CD4-positive, alpha-beta T cell treated with Interleukin-21 for 1 hour (primary cell): ENCODE measurements at places on chromosomes 7 and 10.

- DNase-seq, result no peak
Measured at GRCh38 chr7:81339946-81340345, 421.1 kb upstream of the SEMA3C start.

GRCh38 chr7:1745018-1745532 is 75.0 kb downstream of the ELFN1 start:
- no peak for DNase-seq

- peak; percentile 38 for DNase-seq
Measured at GRCh38 chr10:110013630-110014293, 6.0 kb downstream of the ADD3 start.

DNA sequence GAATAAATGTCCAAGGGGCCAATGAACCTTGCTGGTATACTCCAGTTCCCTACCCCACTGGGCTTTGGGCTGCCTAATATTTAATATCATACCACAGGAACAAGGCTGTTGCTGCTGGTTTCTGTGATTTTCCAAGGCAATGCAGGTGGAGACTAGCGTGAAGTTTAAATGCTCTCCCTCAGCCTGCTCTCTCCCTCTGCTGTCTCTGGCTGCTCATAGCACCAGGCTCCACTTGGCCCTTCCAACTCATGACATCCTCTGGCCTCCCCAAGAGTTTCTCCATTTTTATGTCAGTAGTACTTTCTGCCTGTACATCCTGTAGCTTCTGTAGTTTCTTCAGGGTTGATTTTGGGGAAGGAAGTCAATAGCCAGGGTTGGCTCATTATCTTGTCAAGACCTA is 103.5 kb downstream of the LHFPL3 start:
- DNase-seq, result no peak

DNA sequence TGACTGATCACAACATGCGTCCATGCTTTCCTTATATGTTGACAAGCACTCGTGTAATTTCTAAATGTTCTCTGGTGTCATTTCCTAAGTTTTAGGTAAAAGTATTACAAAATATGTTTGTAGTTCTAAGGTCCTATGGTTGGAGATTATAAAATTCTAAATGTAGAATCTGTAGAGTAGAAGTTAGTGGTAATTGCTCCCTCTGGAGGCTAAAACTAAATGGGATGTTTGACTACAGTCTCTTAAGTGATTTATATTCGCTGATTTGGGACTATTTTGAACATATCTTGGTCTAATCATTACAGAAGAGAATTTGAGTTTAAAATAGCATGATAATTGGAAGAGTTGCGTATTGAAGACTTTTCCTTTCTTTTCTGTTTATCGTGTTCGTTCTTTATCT is 74.1 kb downstream of the ZMYND11 start:
- no peak for DNase-seq

- DNase-seq, result no peak
Measured at GRCh38 chr7:124907490-124907889, 22.1 kb downstream of the POT1 start.

GRCh38 chr10:48656914-48657305 is 27.8 kb upstream of the WDFY4 start:
- DNase-seq, result no peak

DNA sequence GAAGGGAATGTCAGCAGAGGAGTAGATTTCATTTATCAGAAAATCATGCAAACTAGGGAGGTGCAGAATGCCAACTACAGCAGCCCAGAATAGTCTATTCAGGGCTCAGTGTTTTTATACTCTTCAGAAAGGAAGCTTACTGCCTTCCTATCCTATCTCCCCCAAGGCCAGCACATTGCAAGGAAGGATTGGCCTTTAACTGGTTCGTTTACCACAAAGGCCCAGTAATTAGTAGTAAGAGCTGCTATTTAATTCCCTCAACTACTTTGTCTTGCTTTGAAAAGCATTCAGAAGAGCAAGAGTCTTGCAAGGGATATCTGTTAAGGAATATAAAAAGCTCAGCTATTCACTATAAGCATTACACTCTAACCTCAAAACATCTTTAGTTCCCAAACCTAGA is 86.4 kb upstream of the RNF148 start:
- no peak for DNase-seq

DNA sequence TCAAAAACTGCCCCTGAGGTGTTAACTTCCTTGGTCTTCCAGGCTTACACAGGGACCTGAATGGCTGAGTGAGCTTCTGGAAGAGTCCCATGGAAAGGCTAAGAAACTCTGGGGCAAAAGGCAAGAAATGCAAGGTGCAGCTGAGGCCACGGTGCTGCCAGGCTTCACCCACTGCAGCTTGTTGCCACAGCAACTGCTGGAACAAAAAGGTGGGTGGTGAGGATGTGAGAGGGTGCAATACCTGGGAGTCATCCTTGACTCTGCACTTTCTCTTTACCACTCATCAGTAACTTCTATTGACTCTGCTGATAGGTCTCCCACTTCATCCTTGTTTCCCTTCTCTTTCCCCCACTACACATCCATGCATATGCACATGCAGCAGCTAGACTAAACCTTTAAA is 258.6 kb downstream of the BMPER start:
- no peak for DNase-seq

GRCh38 chr7:49639808-49640207 is 133.6 kb upstream of the VWC2 start:
- no peak for DNase-seq

DNA sequence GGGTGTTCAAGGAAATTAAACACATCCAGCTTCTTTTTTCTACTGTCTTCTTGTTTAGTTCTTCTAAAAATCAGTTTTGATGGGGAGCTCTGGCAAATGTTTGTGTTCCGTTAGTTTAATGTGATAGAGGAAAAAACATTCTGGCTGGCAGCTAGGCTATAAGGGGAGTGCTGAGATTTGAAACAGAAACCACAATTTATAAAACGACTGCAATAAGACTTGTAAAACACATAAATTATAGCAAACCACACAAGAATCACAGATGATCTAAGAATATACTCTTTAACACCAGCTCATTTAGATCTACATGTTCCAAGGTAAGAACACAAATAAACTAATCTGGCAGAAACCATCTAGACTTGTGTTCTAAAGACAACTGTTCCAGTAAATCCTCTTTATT is 425.5 kb downstream of the CNTNAP2 start:
- DNase-seq, result no peak

DNA sequence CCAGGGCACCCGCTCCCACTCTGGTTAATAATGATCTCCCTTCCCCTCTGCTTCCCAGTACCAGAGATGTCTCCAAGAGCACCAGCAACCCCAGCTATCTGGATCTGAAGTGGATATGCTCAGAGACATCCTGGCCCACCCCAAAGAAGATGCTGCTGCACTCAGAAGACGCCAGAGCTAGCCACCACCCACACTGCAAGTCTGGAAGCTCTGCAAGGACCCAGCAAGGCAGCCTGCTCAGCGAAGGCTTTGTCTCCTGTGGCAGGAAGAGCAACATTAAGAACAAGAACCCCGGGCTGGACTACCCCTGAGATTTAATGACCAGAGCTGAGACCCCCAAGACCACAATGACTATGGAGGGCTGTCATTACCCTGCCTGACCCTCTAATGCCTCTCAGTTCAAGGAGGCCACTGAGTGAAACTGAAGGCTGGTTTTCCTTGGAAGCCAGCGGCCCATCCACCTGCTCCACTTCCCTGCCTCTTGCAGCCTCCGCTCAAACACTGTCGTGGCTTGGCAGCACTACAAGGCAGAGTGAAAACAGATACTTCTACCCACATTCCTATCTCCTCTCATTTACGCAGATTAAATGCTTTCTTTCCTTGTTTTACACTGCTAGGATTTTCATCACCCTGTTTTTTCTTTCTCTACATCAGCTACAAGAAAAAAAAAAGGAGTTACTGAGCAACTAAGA is 202.2 kb downstream of the SNX10 start:
- no peak for DNase-seq

DNA sequence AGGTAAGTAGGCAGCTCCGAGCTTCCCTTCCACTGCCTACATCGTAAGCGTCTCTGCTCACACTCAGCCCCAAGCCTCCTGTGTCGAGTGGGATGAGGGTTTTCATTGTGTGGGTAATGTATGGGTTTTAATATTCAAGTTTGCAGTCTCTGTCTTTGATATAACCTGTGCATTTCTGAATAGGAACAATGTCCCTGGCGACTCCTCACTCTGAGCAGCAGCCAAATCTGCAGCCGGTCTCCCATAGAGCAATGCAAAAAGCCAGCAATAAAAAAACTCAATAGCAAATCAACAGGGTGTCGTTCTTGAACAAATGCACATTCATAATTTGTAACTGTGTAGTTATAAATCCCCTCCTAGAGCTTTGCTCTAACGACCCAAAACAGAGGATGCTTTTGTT is 33.4 kb downstream of the PPP1R17 start:
- no peak for DNase-seq

- no peak for DNase-seq
Measured at GRCh38 chr7:21642422-21642821, 99.6 kb downstream of the DNAH11 start.

DNA sequence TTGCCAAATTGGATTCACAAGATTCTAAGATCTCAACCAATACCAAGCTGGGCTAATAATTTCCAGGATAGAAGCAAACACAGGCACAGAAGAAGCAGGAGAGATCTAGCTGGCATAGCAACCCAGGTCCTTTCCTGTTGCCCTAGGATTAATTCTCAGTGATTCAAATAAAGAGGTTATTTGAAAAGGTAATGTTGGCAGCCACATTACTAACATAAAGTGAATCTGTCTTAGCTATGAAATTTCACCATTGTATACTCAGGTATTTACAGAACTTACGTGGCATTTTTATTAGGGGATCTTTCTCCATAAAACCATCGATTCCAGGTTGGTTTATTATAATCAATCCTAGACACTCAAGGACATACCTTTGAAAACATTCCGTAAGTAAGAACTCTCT is 379.3 kb upstream of the POM121L12 start:
- DNase-seq, result no peak

DNA sequence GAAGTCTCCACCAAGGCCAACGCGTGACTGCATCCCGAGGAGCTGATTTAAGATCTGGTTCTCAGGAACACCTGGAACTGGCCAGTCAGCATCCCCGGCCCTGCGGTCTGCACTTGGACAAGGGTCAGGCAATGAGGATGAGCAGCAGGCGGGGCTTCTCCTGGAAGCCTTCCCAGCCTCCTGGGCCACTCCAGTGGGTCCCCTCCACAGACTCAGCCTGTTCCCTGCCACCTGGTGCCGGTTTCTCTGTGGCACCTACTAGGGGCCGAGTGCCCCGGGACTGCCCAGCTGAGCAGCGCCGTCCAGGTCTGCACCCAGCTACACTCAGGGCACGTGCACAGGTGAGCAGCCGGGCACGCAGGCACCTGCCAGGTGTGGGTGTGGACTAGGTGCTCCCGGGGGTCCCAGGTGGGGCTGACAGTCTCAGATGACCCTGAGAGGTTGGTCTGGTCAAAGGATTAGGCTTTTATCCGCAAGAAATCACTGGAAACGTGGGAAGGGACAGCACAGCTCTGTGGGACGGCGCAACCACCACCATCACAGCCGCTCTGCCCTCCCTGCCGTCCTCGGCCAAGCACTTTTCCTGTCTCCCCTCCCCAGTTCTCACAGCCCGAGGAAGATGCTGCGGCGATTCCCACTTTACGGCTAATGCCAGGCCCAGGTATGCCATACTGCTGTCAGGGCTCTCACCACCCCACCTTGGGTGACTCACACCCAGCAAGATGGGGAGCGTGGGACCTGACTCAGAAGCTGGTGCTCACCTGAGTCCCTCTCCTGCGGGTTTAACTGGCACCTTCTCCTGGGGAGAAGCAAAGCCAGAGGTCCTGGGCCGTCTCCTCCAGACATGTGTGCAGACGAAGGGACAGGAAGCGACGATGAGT is 166.0 kb downstream of the RNF216 start:
- DNase-seq, result no peak

GRCh38 chr7:35630024-35630972 is 64.6 kb downstream of the HERPUD2 start:
- no peak for DNase-seq

- DNase-seq, result peak; percentile 35
Measured at GRCh38 chr10:119299531-119299930, 92.2 kb downstream of the GRK5 start.

- DNase-seq, result no peak
Measured at GRCh38 chr10:43282881-43283280, 16.0 kb upstream of the RASGEF1A start.

GRCh38 chr7:22700559-22701002 is 26.4 kb upstream of the IL6 start:
- DNase-seq, result no peak

- peak; percentile 5 for DNase-seq
Measured at GRCh38 chr7:92313055-92313454, 67.3 kb downstream of the ANKIB1 start.

DNA sequence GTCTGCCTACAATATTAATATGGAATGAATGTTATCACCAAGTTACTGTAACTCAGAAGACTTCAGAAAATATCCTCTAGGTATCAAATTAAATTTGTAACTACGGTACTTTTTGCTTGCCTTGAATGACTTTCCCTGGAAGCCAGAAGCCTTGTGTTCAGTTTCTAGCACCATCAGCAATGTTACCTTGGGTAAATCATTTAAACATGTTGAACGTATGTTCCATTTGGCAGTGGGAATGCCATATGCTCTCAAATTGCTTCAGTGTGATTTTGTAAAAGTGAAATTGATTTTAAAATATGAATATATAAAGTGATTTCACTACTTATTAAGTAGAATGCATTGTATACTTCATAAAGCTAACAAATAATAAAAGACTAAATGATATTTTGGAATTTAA is 11.2 kb downstream of the RPA3 start:
- no peak for DNase-seq

DNA sequence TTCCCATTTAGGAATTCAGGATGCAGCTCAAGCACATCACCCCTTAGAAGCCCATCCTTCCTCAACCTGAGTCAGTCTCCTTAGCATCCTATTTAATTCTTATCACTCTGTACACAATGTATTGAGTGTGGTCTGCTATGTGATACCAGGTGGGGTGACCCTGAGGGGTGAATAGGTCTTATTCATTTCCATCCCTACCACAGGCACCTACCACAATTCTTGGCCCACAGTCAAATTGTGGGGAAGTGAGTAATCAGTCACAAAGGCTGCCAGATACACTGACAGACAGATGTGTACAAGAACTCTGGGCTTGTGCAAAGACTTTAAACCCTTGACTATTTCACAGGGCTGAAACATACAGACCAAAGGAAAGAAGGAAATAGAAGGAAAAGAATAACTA is 560.5 kb downstream of the PARD3 start:
- no peak for DNase-seq

GRCh38 chr7:101954499-101954898 is 137.1 kb downstream of the CUX1 start:
- no peak for DNase-seq

DNA sequence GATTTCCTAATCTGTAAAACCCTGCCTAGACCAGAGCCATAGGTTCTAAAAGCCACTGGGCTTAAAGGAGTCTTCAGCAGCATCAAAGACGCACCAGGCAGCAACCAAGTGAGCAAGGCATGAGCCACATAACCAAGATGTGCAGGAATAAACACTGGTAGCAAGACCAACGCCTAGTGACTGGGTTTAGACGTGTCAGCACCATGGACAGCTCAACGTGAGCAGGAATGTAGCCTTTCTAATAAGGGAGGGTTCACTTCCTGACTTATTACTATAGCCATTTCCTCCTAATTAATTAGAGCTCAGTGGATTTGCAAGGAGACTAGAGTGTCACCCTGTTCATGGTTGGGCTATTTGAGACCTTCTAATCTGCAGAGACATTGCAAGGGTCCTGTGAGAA is 223.7 kb downstream of the LHFPL3 start:
- no peak for DNase-seq
